ENCODE measurements at places on chromosomes 11 and 22.

GRCh38 chr11:119599864-119600541, 129.0 kb downstream of the NECTIN1 start:
- DNase-seq, result no peak

DNA sequence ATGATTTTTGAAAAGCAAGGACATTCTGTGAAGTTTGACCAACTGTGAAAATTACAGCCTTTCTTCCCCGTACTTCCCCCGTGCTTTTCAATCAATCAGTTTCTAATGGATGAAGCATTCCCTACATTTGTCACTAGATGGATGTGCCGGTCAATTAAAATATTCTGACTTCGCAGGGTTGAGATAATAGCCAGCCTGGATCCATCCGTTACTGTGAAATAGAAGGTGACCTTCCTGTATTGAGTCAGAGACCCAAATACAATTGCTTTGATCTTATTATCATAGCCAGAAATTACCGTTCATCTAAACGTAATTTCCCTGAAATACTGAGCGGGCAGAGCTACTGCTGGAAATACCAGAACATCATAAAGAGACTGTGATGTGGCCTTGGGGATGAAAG, 21.1 kb upstream of the PARVB start:
- DNase-seq, result no peak

GRCh38 chr11:75993126-75993525, 178.1 kb downstream of the UVRAG start:
- DNase-seq, result no peak

- no peak for DNase-seq
Measured at GRCh38 chr11:8685820-8686219, 3.2 kb downstream of the RPL27A start.

DNA sequence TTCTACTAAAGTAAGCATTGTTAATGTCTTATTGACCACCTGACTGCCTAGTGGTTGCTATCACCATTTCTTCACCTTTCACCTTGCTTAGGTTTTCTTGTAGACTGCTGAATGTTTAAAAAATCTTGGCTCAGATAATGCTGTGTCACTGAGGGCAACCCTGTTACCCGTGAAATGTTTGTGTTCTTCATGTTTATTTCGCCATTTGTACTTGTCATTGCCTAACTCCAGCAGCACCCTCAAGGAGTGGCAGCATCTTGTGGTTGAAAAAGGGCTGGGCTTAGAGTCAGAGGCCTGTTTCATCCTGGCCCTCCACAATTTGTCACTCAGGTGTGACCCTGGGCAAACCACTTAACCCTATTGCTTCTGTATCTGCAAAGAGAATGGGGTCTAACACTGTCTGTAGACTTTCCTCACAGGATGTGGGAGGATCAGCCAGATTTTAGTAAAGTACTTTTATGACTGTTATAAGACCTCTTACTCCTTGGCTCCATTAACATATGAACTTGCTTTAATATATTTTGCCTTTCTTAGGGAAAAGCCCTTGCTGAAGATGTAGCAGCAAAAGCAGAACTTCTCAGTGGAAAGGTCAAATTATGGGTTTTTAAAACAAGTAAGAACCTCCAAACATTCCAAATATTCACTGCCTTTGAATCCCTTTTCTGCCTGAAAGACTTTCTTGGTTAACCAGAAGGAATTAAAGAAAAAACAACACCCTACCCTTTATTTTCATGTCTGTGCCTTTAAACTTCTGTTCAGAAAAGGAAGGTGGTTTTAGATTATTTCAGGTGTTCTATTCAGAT, 154.5 kb upstream of the C11orf87 start:
- peak; percentile 90 for DNase-seq

GRCh38 chr11:18265949-18266348, at the start of gene SAA1:
Gene SAA1, plus strand, starts transcription at chr11:18266264. Its CDS starts 624 bp downstream, at chr11:18266888.
- peak; percentile 92 for DNase-seq

- DNase-seq, result no peak
Measured at GRCh38 chr11:70099578-70100279, 21.6 kb downstream of the ANO1 start.

- no peak for DNase-seq
Measured at GRCh38 chr11:41866525-41866924, 407.1 kb upstream of the LRRC4C start.

Measured in MCF 10A (cell line).